ENCODE measurements at places on chromosomes 16 and 17.

DNA sequence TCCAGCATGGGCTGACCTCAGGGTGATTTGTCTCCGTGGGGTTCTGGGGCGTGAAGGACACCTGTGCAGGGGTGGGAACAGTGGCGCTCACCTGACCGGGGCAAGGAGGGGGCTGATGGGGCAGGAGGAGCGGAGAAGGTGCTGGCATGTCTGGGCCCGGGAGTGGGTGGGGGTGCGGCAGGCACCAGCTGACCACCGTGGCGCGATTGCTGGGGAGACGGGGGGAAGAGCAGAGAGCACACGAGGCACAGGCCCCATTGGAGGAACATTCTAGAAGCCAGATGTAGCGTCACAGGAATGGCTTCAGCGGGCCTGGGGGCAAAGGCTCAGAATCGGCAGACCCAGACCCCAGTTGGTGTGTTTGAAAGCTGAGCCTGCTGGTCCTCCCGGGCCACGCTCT lies 12.1 kb downstream of the CACNA1H start:
- no peak for DNase-seq

DNA sequence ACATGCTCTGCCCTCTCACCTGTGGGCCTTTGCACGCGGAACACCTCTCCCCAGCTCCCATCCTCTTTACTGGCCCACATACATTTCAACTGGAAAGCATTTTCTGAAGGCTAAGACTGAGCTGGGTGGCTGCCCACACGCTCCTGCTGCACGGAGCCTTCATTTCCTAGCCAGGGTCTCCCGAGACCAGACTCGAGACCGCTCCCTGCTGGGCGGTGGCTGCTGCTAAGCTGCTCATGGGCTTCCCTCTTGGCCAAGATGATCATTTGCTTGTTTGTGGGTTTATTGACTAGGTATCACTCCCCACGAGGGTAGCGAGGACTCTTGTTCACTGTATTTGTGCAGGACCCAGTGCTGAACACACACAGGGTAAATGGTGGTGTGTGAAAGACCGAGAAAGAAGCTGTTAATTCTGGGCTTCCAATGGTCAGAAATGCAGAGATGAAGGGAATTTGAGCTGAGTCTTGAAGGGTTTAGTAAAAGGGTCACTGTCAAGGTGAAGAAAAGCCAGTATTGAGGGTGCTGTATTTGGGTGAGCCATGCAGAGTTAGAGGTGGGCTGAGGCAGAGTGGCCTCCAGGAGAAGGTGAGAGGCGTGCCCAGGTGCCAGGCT lies 907 bp downstream of the TRAPPC2L start:
- peak; percentile 87 for DNase-seq

DNA sequence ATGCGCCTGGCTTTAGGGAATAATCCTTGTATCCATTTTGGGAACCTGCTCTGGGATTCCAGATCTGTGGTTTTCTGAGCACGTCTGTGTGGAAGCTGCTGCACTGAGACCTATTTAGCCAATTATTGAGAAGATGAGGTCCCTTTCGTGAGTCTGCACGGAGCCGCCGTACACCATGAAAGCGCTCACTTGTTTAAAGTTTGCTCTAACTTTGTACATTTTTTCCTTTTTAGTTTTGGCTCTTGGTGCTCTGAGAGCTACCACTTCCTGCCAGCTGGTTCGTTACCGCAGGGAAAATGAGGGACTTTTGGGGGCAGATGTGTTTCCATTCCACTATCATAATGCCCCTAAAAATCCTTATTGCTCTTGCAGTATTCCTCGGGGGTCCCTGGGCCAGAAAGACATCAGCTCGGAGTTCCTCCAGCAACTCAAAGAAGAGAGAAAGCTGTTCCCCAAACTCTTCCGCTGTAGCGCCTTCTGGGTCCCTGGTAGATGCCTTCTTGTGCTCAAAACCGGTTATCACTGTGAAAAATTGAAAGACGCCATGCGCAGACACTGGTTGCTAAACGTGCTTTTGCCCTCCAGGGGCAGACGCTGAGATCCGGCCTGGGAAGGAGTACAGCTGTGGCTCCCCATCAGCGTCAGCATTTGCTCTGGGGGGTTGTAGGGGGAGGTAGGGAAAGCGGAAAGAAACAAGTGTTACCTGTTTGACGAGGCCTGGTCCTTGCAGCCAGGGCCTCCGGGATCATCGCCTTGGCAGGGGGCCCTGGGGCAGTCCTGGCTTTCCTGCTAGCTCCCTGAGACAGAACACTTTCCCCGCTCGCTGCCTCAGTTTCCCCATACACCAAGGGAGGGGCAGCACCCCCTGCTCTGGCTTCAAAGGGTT lies 238.1 kb downstream of the MRTFB start:
- DNase-seq: no peak

DNA sequence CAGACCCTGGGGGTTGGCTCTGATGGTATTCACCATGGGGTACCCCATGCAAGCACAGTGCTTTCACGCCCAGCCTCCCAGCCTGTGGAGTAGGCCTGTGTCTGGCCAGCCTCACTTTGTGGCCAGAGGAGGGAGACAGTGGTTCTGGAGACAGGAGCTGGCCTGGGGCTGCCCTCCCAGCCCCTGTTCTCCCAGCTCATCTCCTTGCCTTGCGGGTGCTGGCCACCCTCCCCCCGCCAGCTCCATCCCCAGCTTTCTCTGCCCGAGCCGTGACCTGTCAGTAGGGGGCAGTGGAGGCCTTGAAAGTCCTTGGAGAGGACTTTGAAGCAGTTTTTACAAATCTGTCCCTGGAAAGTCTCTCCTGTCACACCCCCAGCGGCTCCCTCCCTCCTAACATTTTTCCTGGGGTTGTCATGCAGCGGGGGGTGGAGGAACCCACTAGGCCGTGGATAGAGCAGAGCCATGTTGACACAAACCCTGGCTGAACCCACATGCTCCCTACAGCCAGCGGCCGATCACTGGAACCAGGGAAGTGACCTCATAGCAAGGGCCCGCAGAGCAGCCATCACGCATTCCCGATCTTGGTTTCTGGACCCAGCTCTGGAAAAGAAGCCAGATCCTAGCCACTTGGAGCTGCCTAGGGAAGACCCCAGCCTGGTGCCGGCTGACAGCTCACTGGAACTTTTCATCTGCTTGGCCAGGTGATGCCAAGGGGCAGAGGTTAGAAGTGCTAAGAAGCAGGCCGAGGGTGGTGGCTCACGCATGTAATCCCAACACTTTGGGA lies 289.4 kb downstream of the SEC14L1 start:
- peak; percentile 93 for DNase-seq

- DNase-seq: no peak
These were observed 122.4 kb upstream of the NUDT7 start for GRCh38 chr16:77599793-77600415.

- DNase-seq: no peak
These were observed 1.9 kb downstream of the MSI2 start for GRCh38 chr17:57257895-57258851.

DNA sequence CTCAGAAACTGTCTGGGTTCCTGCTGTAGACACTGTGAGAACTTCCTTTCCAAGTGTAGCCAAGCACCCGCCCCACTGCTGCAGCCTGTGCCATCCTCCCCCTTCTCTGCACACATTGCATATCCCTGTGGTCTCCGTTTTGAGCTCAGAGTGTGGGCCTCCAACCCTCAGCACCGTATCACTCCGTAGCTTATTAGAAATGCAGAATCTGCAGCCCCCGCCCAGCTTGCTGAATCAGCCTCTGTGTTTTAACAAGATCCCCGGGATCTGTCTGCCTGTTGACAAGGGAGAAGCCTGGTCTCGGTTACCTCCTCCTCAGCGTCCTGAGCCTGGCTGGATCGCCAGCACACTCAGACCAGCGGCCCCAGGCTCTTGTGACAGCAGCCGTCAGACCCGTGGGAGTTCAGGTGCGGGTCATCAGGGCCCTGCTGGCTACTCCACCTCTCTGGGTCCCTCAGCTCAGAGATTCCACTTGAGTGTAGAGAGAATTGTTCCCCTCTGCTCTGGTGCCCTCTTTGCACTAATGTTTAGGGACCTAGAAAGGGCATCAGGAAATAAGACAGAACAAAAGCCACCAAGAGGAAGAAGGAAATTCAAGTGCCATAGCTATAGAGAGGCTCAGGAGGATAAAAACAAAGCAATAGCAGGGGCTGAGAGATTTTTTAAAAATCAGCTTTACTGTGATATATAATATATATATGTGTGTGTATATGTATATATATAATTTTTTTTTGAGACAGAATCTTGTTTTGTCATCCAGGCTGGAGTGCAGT lies 92.3 kb downstream of the PITPNC1 start:
- no peak for DNase-seq

DNA sequence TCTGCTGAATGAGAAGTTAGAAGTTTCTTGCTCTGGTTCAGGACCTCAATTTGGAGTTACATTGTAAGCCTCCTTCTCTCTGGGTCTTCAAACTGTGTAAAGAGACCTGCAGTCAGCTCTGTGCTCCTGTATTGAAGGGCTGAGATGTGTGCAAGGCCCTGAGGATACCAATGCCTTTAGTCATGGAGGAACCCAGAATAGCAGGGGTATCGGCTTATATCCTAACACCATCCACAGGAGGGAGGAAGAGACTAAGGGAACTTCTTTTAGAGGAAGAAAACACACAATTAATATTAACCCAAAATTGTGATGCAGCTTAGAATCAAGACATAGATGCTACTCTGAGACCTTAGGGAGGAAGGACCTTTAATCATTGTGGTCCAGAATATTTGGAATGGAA lies 36.5 kb downstream of the GLP2R start:
- DNase-seq: no peak

- no peak for DNase-seq
These were observed 9.4 kb upstream of the ABCC3 start for GRCh38 chr17:50625032-50625871.

- DNase-seq: no peak
These were observed 18.9 kb downstream of the ITGB3 start for GRCh38 chr17:47272491-47272890.

DNA sequence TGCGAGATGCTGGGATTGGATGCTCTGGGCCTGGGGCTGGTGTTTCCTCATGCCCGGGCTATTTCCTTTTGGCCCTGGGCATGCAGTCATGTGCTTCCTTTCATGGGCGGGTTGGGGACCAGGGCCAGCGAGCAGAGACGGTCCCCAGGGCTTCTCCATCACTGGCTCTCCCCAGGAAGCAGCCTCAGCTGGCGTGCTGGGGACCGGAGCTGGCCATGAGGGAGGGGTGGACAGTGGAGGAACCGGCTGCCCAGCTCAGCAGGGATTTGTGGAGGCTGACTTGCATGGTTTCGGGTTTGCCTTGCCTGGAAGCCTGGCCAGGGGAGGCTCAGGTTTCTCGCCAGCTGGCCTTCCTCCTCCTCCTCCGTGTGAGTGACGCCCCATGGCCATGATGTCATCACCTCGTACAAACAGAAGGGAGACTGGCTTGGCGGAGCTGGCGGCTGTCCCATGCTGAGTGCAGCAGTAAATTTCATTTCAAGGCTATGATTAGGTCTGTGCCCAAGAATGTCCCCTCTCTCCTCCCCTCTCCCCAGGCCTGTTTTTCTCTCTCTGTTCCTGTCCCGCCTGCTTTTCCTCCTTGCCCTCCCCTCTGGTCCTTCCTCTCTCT lies 8.9 kb upstream of the TIMP2 start:
- peak; percentile 95 for DNase-seq

GRCh38 chr17:6470751-6471521 lies 26.7 kb downstream of the PIMREG start:
- peak; percentile 8 for DNase-seq

DNA sequence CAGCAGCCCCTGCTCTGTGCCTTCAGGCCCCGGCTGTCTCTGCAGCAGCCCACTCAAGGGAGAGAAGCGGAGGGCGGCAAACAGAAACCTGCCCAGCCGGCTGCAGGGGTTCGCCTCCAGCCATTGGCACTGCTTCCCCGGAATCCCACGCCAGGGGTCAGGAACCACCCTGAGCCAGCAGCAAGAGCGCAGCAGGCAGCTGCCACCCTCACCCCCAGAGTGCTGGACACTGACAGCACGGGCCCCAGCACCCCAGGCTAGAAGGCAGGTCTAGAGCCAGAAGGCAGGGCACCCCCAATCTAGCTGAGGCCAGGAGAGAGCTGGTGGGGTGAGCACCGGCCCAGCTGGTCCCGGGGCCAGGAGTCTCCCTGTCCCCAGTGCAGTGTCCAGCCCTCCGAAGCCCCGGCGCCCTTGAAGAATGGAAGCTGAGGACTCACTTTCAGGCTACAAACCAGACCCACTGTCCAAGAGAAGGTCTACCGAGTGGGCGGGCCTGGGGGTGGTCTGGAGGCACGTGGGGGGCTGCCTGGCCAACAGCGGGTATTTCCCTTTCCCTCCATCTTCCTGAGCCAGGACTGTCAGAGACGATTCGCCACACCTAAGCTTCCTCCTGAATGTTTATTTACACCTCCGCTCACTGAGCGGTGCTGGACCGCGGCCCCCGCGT lies 8.4 kb downstream of the UBALD2 start:
- no peak for DNase-seq

DNA sequence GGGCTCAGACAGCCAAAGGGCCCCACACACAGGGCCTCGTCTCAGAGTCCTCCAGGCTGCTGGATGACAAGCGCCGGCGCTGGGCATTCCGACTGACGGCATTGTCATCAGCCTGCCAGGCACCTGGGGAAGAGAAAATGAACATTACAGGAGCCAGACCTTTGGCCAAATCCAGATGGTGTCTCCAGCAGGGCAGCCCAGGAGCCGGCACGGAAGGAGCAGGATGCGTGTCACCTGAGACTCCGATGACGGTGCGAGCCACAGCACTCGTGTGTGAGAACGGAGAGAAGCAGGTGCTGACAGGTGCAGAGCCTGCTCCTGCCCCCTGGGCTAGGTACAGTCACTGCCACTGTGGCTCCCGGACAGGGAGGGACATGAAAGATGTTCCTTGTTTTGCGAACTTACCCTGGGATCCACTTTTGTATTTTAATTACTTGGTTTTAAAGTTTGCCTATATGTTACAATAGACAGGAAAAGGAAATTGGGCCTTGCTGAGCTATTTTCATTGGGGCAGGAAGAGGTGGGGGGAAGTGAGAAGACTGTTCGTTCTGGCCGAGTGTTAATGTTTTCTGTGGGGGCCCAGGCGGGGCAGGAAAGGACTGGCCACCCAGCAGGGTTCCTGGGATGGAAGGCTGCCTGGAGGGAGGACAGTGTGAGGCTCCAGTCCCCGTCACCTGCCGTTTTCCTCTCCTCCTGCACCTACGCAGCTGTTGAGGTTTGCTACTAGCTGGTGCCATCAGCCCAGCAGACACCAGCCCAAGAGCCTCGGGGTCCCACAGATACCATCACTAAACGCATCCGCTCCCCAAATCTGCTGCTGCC lies 4.4 kb upstream of the FOXJ1 start:
- DNase-seq: no peak

GRCh38 chr16:57566436-57566835 lies 24.0 kb downstream of the ADGRG5 start:
- DNase-seq: no peak

DNA sequence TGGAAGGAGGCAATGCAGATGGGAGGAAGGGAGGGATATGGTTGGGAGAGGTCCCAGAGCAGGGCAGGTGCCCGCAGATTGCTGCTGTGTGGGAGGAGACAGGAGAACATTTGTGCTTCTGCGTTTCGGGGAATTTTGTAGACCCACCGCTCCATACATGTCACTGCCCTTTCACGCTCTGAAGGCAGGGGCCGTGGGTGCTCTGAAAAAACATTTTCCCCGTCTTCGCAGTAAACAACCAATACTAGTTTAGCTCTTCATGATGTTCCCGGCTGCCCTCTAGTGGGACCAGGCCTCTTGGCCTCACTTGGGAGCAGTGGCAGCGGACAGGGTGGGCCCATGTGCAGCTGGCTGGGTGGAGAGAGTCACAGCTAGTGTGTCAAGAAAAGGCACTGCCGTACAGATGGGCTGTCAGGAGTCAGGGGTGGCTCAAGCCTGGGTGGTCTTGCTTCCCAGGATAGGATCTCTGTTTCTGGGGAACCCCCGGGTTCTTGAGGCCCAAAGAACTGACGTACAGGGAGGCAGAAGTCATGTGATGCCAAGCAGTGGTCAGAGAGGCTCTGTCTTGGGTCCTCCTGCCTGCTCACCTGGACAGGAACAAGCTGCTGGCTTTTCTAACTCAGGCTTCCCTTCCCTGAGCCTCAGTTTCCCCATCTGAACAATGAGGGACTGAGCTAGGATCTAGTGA lies 46.5 kb upstream of the CPNE2 start:
- peak; percentile 81 for DNase-seq

Data from left ventricle myocardium superior (tissue), 1 donor.